ENCODE measurements at places on chromosomes 3 and 15. TPM values are rescaled to one million over a fixed set of nuclear protein-coding genes. Genes with fewer than 3 reads are reported as not detected.

The MTHFS gene
- total RNA-seq = 90.1 TPM

The UBR1 gene
- 24.5 TPM for total RNA-seq

The VGLL3 gene
- 8.4 TPM for total RNA-seq

The GMNC gene
- not detected for total RNA-seq

The IL1RAP gene
- total RNA-seq = 11.8 TPM

The FAM174B gene
- total RNA-seq = 3.4 TPM

The HTR3D gene
- total RNA-seq = not detected

The LMAN1L gene
- not detected for total RNA-seq

The GOLGA8G gene
- not detected for total RNA-seq

The JMJD7 gene
- 3.0 TPM for total RNA-seq

The FBXO40 gene
- not detected for total RNA-seq

The HRH1 gene
- 9.0 TPM for total RNA-seq

The TRIM71 gene
- total RNA-seq = 0.06 TPM

The TRIP4 gene
- 11.4 TPM for total RNA-seq

The GOLGA8T gene
- 1.5 TPM for total RNA-seq

The STAB1 gene
- total RNA-seq = not detected

The SAXO2 gene
- total RNA-seq = 11.0 TPM

The LSAMP gene
- 17.6 TPM for total RNA-seq

The GRK7 gene
- total RNA-seq = not detected

The ZNF620 gene
- total RNA-seq = 2.8 TPM
